Left renal pelvis (tissue), 4 donors: ENCODE measurements at places on chromosomes 7 and 10. TPM values are rescaled to one million over a fixed set of nuclear protein-coding genes. Genes with fewer than 3 reads are reported as not detected.

The ITPRID1 gene
- not detected for polyA plus RNA-seq

The PNLIPRP1 gene
- not detected for polyA plus RNA-seq

The NUDT13 gene
- polyA plus RNA-seq, result 5.4 TPM

GRCh38 chr7:2042650-2043049, 190.1 kb downstream of the MAD1L1 start:
- DNase-seq, result no peak

DNA sequence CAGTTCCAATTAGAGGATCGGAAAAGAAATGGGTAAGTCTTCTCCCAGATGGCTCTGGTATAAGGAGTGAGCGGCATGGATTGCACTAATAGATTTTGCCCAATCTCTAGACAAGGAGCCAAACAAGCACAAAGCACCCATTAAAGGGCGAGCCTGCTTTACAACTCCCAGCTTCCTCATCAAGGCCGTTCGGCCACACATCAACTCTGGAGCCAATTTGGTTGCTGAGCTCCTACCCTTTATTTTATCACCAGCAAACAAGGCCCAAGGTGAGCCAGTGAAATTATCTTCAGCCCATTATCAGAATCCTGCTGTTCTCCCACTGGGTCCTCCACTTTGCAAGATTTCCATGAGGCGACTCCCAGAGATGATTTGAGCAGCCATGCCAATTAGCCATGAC, 292.2 kb upstream of the NPVF start:
- no peak for DNase-seq

The ENTPD7 gene
- 21.5 TPM for polyA plus RNA-seq

DNA sequence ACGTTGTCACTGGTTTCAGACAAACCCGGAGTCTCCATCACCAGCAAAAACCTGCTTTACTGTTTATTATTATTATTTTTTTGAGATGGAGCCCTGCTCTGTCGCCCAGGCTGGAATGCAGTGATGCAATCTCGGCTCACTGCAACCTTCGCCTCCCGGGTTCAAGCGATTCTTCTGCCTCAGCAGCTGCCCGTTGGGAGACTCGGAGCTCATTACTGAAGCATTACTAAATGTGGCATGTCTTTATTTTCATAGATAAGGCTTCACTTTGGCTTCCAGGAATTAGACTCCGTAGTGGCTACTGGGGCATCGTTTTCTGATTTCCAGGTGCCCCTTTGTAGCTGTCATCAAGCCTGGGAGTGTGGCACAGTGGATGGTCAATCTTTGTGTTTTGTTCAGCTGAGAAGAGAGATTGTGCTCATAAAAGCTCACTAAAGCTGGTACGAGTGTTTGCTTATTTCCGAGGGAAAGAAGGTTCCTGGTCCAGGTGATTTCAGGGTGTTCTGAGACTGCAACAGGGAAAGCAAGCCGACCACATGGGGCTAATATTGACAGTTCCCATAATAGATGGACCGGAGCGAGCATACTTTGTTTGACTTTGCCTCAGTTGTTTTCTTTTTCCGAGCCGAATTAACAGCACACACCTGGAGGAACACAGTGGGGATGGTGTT, 163.1 kb downstream of the CAMK1D start:
- DNase-seq, result no peak

GRCh38 chr10:14476641-14477407, 146.1 kb upstream of the FRMD4A start:
- DNase-seq, result no peak

DNA sequence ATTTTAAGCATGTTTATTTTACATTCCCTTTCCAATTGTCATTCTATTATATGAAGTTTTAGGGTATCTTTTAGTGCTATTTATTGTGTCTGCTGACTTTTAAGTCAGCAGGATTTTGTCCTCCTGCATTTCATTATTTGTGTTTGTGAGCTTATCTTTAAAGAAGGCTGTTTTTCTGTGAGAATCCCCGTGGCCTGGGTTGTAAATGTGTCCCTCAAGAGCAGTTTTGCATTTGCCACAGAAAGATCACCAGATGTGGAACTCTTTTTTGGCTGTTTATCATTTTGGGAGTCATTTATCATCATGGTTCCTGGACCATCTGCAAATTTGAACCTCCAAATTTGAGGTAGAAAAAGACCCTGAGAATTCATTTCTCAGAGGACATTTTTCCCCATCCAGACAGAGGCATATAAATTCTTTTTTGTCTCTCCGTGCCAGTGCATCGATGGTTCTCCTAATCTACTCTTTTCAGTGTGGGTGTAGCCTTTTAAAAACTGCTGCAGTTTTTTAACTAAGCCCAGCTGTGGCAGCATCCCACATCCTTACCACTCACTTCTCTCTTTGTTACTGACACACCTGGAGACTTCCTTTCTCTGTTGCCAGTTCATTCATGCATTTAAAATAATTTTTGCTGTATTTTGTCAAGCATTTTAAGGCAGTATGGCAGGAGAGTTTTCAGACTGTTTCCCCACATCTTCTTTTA, 20.1 kb upstream of the MTURN start:
- DNase-seq, result no peak

The USP54 gene
- 37.3 TPM for polyA plus RNA-seq

- DNase-seq, result no peak
These were observed 25.5 kb upstream of the MPP7 start for GRCh38 chr10:28328346-28328745.

The VPS26A gene
- polyA plus RNA-seq, result 95.0 TPM

DNA sequence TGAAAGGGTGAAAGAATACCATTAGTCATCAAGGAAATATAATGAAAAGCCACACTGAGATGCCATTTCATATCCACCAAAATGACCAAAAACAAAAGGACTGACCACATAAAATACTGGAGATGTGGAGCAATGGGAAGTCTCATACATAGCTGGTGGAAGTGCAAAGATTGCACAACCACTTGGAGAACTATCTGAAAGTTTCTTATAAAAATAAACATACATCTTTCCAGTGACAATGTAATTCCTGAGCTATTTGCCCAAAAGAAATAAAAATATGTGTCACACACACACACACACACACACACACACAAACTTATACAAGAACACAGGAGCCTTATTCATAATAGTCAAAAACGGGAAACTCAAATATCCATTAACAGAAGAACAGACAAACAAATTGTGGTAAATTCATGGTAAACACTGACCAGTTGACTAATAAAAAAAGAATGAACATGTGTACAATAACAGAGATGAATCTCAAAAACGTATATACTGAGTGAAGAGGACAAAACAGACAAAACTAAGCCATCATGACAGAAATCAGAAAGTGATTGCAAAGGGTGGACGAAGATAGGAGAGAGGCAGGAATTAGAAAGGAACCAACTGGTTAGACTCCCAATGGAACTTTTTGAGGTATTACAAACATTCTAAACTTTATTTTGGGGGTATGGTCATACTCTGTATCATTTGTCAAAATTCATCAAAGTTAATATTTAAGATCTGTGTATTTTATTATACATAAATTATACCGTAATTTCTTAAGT, 21.5 kb downstream of the WASL start:
- DNase-seq, result no peak

DNA sequence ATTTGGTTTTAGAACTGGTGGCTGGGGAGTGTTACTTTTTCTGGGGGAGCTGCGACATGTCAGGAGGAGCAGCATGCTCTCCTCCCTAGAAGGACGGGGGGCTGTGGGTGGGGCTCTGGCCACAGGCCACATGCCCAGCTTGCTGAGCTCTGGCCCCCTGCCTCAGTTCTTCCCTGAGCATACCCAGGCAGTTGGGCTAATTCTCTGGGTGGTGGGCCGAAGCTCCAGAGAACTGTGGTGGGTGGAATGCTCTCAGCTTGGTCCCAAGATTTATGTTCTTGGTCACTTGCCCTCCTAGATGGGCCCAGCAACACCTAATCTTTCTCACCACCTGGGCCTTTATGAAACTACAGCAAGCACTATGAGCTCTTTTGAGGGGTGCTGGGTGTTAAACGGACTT, 5.1 kb upstream of the ZNF775 start:
- DNase-seq, result no peak

The GBX1 gene
- not detected for polyA plus RNA-seq

- DNase-seq, result no peak
These were observed 222.5 kb upstream of the TCERG1L start for GRCh38 chr10:131533846-131534526.

DNA sequence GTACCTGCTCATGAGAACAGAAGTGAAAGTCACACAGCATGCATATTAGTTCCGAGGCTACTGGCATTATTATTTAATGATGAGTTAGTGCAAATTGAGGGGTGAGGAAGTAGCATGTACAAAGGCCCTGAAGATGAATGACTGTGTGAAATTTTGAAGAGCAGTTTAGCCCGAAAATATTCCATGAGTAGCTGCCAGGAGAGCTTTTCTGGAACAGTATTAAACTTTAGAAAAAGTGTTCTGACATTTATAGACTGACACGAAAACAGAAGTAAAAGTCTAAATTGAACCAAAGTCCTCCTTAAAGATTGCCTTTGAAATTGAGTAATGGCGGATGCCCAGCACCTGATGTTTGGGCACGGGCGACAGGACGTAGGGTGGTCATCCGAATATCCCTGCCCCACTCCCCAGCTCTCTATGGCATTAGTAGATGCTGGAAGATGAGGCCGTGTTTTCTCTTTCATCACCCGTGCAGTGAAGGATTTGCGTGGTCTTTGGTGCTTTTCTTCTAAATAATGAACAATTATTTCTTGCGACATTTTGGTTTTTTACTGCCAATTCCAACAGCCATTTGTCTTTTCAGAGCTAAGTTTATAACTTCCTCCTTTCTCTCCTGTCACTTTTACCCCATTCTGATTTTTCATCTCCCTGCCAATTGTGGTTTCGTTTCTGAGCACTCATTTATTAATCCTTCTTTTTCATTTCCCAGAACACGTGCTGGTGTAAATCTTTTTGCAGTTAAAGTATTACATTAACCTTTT, 192.6 kb downstream of the MGMT start:
- no peak for DNase-seq

DNA sequence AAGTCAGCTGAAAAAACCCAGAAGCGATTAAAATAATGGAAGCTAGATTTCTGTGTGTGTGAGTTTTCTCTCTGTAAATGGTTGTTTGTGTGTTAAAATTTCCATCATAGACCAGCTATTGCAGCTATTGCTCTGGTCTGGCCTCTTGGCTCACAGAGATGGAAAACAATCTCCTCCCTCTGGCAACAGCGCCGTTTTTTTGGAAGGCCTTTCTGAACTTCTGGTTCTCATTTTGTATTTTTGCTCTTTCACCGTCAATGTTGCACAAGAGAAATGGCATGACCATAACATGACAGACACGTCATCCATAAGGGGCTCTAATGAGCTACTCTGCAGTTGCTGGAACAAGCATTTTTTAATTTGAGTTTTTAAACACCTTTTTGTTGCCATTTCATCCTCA, 91.0 kb downstream of the CUBN start:
- no peak for DNase-seq

- no peak for DNase-seq
These were observed 14.3 kb downstream of the HKDC1 start for GRCh38 chr10:69234447-69234846.

The EIF5AL1 gene
- 0.76 TPM for polyA plus RNA-seq

DNA sequence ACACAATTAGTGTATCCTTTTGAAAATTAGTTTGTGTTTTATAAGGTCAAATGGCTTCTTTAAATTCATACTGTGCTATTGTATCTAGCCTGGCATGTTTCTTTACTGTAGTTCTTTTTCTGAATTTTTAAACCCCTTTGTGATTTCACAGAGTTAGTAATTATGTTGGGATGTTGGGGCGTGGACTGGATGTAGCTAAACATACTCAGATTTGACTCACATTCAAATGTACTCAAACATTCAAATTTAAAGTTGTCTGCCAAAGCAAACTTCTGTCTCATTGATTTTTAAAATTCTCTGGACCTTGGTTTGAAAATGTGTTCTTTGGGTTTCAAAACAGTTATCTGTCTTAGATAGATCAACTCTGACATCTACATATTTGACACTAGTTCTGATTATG, 7.2 kb upstream of the NRP1 start:
- no peak for DNase-seq

DNA sequence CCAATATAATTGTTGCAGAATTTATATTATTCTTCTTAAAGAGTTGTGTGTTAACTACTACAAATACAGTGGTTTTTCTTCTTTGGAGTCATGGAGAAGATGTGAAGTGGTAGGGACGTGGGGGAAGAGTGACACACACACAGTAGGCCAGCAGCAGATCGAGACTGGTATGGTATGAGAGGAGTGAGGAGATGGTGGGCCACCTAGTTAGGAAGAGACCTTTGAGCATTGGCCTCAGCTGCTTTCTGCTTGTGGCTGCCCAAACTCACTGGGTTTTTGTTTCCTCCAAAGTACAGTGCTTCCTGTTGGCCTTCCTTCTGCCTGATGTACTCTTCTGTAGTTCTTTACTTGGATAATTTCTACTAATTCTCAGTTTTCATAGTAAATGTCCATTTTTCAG, 14.6 kb downstream of the VCL start:
- DNase-seq, result no peak

DNA sequence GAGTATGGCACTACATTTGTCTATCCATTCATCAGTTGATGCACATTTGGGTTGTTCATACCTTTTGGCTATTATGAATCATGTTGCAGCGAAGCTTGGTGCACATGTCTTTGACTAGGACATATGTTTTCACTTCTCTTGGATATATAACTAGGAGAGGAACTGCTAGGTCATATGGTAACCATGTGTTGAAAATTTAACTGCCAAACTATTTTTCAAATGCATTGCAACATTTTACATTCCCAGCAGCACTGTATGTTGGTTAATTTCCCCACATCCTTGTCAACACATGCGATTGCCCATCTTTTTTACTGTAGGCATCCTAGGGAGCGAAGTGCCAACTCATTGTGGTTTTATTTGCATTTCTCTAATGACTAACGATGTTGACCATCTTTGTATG, 183.4 kb downstream of the PRKCQ start:
- no peak for DNase-seq

The CLEC2L gene
- polyA plus RNA-seq, result 0.85 TPM

DNA sequence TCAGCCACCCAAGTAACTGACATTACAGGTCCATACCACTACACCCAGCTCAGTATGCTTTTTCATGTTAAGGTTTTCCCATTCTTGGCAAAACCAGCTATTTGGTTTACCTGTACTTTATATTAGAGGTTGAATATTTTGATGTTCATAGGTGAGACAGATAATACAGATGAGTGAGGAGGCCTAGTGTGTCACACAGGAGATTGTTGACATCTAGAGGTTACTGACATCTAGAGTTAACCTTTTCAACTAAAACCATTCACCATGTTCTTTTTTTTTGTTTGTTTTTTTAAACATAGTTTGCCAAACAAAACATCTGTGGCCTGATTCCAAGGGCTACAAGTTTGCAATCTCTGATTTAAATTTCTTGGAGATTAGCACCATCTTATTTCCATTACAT, 8.0 kb downstream of the GHITM start:
- DNase-seq, result no peak

DNA sequence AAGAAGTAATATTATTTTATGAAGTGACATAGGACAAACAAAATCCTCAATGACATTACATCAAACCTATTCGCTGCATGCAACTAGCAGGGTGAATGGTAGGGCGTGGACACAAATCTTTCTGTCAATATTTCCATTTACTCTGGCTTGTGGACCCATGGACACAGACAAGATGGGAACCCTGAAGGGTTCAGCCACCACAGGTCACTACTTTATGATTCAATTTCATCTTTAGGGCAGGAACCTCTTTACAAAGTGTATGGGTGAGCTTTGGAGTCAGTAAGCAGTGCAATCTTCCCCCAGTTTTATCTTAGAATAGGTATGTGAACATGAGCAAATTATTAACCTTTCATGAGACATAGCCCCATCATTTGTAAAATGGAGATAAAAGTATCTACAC, 982.4 kb upstream of the LRRTM3 start:
- no peak for DNase-seq

GRCh38 chr7:7369134-7369533, 166.5 kb downstream of the COL28A1 start:
- no peak for DNase-seq

The NUTM2A gene
- 1.5 TPM for polyA plus RNA-seq

The SYT15 gene
- polyA plus RNA-seq, result 8.3 TPM

- no peak for DNase-seq
These were observed 485.3 kb upstream of the ADARB2 start for GRCh38 chr10:2222631-2223030.
